ENCODE measurements at places on chromosomes 5 and 9. TPM values are rescaled to one million over a fixed set of nuclear protein-coding genes. Genes with fewer than 3 reads are reported as not detected.

DNA sequence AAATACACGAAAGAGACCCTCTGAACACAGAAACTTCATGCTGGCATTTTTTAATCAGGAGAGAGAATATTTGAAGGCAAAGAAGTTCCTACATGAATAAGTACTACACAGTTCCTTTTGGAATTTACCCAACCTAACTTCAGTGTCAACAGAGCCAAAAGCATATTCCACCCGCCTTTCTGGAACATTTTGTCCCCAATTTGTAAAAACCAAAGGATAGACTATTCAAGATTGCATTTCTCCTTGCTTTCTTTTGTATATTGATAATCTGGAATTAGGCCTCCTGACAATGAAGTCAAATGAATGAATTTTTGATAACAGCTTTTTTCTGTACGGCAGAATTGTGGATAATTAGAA lies 39.4 kb upstream of the TRAF1 start:
- H3K4me3 ChIP-seq = no peak overlapping the region
- peaks cover 42% of the 10 kb centered on the region for H3K36me3 ChIP-seq
- no peaks in the 10 kb centered on the region for H3K27me3 ChIP-seq
- DNase-seq = no peak
- peak overlapping the region; percentile 82 for H3K27ac ChIP-seq
- no peaks in the 10 kb centered on the region for H3K4me1 ChIP-seq

The SLC46A2 gene
- total RNA-seq = not detected

The PHF24 gene
- total RNA-seq = 2.7 TPM

GRCh38 chr9:21801683-21802417 lies 586 bp upstream of the MTAP start:
- H3K27me3 ChIP-seq = peaks cover 41% of the 10 kb centered on the region
- H3K4me1 ChIP-seq = peaks cover 4% of the 10 kb centered on the region
- DNase-seq = peak; percentile 92
- H3K36me3 ChIP-seq = peaks cover 22% of the 10 kb centered on the region
